ENCODE measurements at places on chromosomes 1 and 21.

- no peak for DNase-seq
Measured at GRCh38 chr1:43435146-43436145, 18.3 kb downstream of the HYI start.

- DNase-seq, result no peak
Measured at GRCh38 chr1:68384872-68385411, 64.8 kb downstream of the RPE65 start.

GRCh38 chr1:157509546-157510232 lies 42.6 kb downstream of the FCRL5 start:
- no peak for DNase-seq

DNA sequence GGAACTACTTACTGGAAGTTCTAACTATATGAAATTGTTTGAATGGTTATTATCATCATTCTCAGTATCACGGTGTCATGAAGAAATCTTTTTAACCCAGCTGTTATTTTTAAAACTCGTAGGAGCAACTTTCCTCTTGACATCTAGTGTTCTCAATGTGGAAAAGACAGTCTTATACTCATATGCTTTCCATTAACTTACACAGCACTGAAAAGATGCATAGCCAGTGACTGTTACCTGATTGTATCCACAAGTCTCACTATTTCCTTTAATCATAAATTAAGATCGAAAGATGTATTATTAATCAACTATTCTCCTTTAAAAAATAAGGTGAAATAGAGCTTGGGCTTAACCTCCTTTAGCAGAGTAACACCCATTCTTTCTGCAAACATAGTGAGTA lies 59.7 kb upstream of the TNFSF4 start:
- no peak for DNase-seq

DNA sequence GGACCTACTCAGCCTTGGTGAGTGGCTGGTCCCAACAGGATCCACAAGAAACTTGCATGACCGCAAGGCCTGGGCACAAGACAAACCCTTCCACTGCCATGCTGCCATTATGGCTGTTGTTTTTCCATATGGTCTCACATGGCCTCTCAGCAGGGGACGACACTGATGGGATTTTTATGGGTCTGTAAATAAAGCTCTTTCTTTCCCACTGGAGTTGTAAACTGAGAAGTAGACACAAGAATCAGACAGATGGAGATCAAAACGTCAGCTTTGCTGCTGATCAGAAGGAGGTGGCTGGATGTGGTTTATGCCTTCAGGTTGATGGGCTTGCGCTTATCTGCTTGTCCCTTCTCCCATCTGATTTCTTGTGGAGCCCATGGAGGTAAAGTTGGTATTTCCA lies 138.1 kb upstream of the KCNJ6 start:
- no peak for DNase-seq

- no peak for DNase-seq
Measured at GRCh38 chr1:27529704-27530018, 39.7 kb upstream of the WASF2 start.

DNA sequence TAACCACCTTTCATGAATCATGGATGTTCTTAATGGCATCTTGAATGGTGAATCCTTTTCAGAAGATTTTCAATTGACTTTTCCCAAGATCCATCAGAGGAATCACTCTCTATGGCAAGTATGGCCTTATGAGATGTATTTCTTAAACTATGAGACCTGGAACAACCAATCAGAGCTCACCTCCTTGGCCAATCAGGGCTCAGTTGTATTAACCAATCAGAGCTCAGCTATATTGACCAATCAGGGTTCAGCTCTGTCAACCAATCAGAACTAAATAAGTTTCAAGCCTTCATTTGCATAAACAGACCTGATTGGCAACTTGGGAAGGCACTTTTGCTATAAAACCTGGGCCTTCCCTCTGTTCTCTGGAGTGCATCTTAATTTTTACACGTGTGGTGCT lies 13.6 kb upstream of the FAM3B start:
- no peak for DNase-seq

DNA sequence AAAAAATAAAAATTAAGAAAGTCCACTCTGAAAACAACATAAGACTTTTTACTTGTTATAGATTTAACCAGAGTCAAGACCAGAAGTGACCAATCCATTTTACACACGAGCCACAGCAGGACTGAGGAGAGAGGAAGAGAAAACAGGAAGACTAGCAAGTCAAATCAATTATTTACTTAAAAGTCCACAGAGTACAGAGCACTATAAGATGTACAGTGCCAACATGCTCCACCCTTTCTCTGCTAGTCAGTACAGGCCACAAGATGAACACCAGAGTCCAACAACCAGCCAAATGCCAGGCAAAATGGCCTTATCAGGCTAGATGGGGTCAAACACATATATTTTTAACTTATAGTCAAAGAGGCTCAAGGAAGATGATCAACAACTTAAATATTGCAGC lies 19.5 kb downstream of the LUZP1 start:
- DNase-seq, result no peak

GRCh38 chr1:27363766-27364695 lies 2.7 kb downstream of the MAP3K6 start:
- DNase-seq, result no peak

DNA sequence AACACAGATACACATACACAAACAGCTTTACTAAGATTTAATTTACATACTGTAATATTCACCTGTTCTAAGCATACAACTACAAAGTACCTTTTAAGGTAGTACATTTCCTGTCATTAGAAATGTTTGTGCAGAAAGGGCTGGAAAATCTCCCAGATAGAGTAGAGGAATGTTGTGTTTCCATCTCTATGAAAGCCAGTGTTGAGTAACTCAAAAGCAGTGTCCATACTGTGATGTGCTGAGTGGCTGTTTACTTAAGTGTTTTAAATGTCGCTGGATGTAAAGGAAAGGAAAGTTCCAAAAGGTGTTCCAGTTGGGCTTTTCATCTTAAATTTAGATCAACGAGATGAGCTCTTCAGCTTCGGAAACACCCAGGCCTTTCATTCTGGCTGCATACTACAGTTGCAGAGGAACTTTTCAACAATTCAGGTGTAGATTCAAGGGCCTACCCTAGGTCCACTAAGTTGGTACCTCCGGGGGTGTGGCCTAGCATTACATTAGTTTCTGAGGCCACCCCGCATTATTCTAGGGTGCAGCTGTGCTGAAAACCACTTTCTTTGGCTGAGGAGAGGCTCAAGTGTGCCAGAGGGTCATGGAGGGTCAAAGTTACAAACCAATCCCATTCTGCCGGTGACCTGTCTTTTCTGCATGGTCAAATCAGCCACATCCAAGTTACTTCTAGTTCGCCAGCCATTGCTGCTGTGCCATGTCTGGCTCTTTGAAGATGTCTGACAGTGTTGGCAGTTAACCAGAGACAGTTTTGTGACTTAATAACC lies 78.1 kb downstream of the LRRC8D start:
- DNase-seq, result no peak

DNA sequence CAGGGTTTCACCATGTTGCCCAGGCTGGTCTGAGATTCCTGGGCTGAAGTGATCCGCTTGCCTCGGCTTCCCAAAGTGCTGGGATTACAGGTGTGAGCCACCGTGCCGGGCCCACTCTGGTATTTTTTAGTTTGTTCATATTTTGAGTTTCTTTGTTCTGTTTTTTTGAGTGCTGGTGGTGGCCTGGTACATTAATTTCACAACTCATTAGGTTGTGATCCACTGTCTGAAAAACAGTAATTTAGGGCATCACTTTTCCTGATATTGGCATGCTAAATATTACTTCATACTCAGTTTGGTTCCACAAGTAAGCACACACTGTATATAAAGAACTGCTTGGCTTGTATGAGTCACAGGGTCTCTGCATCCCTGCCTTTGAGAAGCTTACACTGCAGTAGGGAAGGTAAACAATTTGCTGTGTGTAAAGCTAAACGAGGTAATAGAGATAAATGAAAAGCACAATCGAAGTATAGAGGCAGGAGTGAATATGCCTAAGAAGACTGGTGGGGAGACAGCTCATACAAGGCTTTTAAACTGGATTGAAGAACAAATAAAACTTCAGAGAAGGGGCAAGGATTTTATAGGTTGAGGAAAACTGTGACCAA lies 7.7 kb downstream of the SNX27 start:
- no peak for DNase-seq

DNA sequence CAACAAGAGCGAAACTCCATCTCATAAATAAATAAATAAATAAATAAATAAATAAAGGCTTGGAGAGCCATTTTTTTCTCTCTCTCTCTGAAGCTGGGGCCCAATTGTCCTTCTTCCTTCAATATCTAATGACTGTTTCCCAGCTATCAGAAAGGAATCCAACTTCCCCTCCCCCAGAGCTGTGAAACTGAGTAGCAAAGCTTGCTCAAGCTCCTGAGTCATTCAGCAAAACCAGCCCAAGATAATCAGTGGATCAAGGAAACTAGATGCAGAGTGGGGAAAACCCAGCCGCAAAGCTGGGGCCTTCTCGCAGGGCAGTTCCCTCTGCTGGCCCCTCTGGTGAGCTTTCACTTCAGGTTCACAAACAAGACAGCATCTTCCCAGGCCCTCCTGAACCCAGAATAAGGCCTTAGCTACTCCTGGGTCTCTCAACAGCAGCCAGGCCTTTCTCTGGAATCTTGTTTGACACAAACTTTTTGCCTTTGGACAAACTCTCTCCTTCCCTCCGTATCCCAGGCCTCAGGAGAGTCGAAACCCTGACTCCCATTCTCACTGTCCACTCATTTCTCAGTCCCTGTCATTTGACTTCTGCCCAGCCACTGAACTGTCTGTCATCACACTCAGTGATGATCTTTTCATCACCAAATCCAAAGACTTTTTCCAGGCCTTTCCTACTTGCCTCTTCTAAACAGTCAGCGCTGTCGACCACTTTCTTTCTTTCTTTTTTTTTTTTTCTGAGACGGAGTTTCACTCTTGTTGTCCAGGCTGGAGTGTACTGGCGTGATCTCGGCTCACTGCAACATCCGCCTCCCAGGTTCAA lies 18.0 kb upstream of the PTP4A2 start:
- peak; percentile 60 for DNase-seq

DNA sequence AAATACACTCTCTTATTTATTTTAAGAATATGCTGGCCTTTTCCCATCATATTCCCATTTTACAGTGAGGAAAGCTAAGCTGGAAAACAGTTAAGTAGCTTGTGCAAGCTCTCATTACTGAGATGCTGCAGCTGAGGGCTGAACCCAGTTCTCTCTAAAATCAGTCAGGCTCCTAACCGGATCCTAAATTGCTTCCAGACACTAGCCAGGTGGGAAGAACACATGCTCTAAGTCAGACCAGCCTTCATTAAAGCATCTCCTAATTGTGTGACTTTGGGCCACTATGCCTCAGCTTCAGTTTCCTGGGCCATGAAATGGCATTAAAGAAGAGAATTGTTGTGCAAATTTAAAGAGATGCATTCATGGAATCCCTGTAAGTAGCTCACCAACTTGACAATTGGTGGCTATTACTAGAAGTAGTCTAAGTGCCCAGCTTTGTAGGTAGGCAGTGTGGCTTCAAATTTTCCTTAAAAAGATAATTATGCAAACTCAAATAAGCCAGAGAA lies 228.4 kb downstream of the DAB1 start:
- no peak for DNase-seq

- DNase-seq, result no peak
Measured at GRCh38 chr21:42476388-42477331, 19.4 kb downstream of the RSPH1 start.
